ENCODE measurements at places on chromosomes 6 and 20.

- DNase-seq: no peak
Measured at GRCh38 chr6:26123675-26123946, 36.4 kb downstream of the HFE start.

- DNase-seq: no peak
Measured at GRCh38 chr20:56628873-56629463, at the start of gene TFAP2C. Gene TFAP2C, plus strand, starts transcription at chr20:56629306. Its CDS starts 239 bp downstream, at chr20:56629545.

DNA sequence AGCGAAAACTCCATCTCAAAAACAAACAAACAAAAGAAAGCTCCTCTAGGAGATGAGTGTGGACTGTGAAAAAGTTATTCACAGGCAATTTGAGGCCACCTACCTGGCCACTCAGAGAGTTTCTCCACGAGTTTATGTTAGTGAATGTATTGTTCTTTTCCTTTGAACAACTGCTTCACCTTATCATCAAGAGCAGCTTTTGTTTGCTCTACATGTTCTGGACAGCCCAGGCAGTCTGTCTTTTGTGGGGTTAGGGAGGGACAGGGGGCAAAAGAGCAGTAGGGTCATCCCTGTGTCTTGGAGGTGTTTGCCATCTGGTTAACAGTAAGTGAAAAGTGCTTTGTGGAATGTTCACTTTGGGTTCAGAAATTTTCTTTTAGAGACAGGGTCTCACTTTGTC lies 8.0 kb downstream of the CASS4 start:
- no peak for DNase-seq

DNA sequence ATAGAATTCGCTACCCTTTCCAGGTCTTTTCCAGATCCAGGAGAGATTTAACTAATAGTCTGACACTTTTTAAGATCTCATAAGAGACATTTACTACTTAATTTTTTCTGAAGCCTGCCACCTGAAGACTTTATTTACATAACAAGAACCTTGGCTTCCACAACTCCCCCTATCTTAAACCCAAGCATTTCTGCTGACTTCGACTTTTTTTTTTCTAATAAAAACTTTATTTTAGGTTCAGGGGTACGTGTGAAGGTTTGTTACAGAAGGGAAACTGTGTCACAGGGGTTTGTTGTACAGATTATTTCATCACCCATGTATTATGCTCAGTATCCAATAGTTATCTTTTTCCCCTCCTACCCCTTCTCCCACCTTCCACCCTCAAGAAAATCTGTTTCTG lies 64.9 kb upstream of the OR14J1 start:
- DNase-seq: no peak

- DNase-seq: no peak
Measured at GRCh38 chr6:28711788-28712341, 186.2 kb downstream of the GPX5 start.

DNA sequence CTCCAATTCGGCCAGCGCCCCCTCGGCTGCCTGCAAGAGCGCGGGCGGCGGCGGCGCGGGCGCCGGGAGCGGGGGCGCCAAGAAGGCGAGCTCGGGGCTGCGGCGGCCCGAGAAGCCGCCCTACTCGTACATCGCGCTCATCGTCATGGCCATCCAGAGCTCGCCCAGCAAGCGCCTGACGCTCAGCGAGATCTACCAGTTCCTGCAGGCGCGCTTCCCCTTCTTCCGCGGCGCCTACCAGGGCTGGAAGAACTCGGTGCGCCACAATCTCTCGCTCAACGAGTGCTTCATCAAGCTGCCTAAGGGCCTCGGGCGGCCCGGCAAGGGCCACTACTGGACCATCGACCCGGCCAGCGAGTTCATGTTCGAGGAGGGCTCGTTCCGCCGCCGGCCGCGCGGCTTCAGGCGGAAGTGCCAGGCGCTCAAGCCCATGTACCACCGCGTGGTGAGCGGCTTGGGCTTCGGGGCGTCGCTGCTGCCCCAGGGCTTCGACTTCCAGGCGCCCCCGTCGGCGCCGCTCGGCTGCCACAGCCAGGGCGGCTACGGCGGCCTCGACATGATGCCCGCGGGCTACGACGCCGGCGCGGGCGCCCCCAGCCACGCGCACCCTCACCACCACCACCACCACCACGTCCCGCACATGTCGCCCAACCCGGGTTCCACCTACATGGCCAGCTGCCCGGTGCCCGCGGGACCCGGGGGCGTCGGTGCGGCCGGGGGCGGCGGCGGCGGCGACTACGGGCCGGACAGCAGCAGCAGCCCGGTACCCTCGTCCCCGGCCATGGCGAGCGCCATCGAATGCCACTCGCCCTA lies 963 bp downstream of the FOXF2 start:
- DNase-seq: no peak

GRCh38 chr20:15740046-15740775 lies 833.0 kb downstream of the KIF16B start:
- DNase-seq: no peak

GRCh38 chr6:27836141-27836782 lies 75.9 kb downstream of the OR2B2 start:
- DNase-seq: no peak

- DNase-seq: peak; percentile 73
Measured at GRCh38 chr6:166488076-166488685, 98.3 kb downstream of the RAMACL start.

DNA sequence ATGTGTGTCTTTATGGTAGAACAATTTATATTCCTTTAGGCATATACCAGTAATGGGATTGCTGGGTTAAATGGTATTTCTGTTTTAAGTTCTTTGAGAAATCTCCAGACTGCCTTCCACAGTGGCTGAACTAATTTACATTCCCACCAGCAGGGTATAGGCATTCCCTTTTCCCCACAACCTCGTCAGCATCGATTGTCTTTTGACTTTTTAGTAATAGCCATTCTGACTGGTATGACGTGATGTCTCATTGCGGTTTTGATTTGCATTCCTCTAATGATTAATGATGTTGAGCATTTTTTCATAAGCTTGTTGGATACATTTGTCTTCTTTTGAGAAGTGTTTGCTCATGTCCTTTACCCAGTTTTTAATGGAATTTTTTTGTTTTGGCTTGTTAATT lies 5.3 kb upstream of the TASP1 start:
- no peak for DNase-seq

- DNase-seq: no peak
Measured at GRCh38 chr6:28160233-28160632, 18.6 kb downstream of the ZKSCAN8 start.

- no peak for DNase-seq
Measured at GRCh38 chr6:17240803-17241500, 40.2 kb upstream of the RBM24 start.

- DNase-seq: no peak
Measured at GRCh38 chr6:150030611-150031010, 5.3 kb upstream of the RAET1L start.

DNA sequence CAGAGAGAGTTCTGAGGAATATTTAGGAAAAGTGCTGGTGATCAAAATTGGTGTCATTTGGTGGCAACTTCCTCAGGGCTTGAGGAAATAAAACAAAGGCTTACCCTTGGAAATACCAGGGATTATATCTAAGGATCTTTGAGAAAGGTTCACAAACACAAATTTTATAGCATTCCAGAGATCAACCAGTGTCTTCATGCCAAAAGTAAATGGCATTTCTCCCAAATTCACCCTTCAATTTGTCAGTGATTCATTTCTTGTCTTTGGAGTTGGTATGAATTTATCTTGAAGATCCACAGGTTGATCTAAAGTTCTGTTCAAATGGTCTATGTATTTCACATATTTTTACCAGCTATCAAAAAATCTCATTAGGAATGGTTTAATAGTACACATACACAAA lies 181.5 kb downstream of the FUT9 start:
- no peak for DNase-seq

GRCh38 chr6:35728683-35729678 lies 7.9 kb upstream of the ARMC12 start:
- DNase-seq: no peak

DNA sequence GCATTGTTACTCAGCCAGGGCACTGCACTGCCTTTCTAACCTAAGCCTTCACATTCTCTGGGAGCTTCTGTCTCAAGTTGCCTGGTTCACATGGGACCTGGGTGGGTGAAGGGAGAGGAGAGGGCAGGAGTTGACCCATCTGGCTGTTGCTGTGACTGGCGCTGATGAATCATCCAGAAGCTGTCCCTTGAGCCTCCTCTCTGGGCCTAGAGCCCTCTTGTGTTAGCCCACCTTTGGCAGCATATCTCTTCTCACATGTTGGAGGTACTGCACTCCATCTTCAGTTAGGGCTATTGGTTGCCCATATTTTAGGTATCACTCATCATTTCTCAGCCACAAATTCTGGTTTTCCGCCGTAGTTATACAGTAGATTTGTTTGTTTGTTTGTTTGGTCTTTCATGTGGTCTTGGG lies 19.8 kb downstream of the XRN2 start:
- no peak for DNase-seq

DNA sequence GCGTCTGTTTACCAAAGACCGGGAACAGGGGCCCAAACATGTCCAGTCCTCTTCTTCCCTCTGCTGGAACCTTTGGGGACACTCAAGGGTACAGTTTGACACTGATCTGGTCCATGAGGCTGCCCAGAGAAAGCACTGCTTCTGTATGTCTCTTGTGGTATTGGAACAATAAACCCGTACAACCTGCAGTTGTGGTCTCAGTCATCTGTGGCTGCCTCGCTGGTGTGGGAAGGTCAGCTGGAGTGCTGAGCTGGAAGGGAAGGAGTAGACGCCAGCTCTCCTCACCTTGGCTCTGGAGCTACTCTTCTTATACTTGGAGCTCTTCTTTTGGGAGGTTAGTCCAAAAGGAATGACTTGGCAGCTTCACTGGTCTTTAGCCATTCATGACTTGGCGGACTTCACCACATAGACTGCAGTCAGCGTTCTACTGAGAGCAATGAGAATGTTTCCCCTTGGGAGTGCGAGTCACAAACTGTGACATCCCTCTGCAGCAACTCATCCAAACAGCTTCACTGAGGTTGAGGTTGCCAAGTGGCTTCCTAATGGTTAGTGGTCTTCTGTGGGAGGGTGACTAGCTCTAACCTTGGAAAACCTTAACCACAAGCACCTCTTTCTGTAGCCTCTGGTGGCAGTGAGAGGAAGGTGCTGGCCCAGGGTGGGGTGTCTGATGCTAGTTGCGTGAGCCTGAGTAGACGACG lies 81.2 kb downstream of the ASXL1 start:
- DNase-seq: no peak

GRCh38 chr6:50655848-50656453 lies 57.4 kb upstream of the TFAP2D start:
- no peak for DNase-seq

DNA sequence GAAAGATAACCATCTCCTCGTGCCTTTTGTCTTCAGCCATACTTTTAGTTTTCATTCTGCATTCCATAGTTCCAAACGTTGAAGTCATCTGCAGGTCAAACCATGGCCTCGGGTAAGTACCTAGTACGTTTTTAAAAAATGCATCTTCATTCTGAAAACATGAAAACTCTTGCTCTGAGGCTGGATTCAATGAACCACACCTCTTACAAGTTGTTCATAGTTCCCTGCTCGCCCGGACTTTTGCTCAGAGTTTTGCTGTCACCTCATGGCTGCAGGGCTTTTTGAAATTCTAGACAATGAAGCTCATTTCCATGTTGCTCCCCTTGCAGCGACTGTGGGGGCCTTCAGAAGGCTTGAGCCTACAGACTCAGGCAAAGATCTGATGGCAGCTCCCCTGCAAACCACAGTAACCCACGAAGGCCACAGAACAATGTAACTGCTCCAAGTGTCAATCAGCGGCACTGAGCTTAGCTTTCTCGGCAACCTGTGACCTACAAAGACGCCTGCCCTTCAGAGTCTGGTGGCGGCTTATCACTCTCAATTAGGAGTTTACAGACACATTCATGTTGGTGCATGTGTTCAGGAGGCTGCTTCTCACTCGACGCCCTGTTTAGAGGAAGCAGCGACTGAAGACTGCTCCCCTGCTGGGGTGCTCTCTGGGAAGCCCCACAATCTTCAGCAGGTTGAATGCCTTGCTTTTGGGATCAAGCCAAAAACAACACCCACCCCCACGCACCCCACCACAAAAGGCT lies 61.2 kb downstream of the FOXC1 start:
- DNase-seq: no peak

- no peak for DNase-seq
Measured at GRCh38 chr6:10901770-10902169, 14.9 kb downstream of the SYCP2L start.

DNA sequence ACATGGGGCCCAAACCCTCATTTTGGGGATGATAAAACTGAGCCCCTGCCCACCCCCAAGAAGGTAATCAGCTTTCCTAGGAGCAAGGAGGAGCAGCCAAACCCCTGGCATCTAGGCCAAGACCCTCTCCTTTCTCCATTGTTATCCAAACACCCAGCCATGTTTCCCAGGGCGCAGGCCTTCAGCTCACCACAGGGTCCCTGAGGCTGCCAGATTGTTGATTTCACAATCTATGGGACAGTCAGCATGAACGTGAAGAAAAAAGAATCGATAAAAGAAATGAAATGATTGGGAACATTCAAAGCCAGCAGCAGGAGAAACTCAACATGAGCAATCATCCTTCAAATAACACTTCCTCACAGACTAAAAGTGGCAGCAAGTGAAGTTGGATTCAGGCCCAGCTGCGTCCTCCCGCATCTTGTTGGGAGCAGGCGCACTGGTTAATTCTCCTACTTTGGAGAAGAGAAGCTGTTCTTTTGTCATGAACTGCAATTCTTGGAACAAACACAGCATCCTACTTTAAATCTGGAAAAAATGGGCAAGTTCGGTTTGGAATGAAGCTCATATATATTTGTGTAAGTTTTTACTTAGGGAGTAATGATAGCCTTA lies 241.8 kb upstream of the PRDM1 start:
- no peak for DNase-seq

DNA sequence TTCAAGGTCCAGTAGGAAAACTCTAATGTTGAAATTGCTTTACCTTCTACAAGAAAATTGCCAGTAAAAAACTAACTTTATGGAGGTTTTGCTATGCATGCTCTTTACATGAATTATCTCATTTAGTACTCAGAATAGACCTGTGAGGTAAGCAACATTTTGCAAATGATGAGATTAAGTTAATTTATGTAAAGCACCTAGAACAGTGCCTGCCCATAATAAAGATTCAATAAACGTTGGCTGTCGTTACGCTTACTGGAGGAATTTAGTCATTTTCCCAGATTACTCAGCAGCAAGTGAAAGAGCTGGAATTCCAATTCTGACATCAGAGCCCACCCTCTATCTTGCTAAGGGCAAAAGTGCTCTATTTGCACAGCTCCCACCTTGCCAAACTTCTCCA lies 69.4 kb upstream of the ARID1B start:
- DNase-seq: no peak

- DNase-seq: no peak
Measured at GRCh38 chr6:109255946-109256640, 126.2 kb downstream of the CD164 start.

- DNase-seq: no peak
Measured at GRCh38 chr6:32790306-32790705, 26.5 kb downstream of the HLA-DOB start.

GRCh38 chr20:63542696-63543095 lies 4.9 kb downstream of the SRMS start:
- no peak for DNase-seq

- DNase-seq: no peak
Measured at GRCh38 chr6:22664968-22665367, 95.6 kb downstream of the HDGFL1 start.

GRCh38 chr6:88165844-88166492 lies at the start of gene CNR1:
Gene CNR1, minus strand, starts transcription at chr6:88166347. Its CDS starts 21,073 bp downstream, at chr6:88145274.
- no peak for DNase-seq
